Uterine smooth muscle cell (primary cell): ENCODE measurements at places on chromosomes 7 and 10. TPM values are rescaled to one million over a fixed set of nuclear protein-coding genes. Genes with fewer than 3 reads are reported as not detected.

The ABCB8 gene
- 43.1 and 50.1 TPM in 2 replicates for total RNA-seq

The AGR2 gene
- under 0.01 TPM in 1 of 2 replicates, not detected in the other for total RNA-seq

The WNT8B gene
- total RNA-seq, result not detected in 2 replicates

The SEC61A2 gene
- 11.5 and 17.9 TPM in 2 replicates for total RNA-seq

The SMURF1 gene
- total RNA-seq, result 20.8 and 23.4 TPM in 2 replicates

The SLC39A12 gene
- total RNA-seq, result under 0.01 TPM in 1 of 2 replicates, not detected in the other

The NRP1 gene
- 429 and 516 TPM in 2 replicates for total RNA-seq

The GNAT3 gene
- total RNA-seq, result 0.12 TPM in 1 of 2 replicates, not detected in the other

The ZNF282 gene
- 18.5 and 20.1 TPM in 2 replicates for total RNA-seq

The HMX2 gene
- not detected in 2 replicates for total RNA-seq

The FZD1 gene
- 18.7 and 25.1 TPM in 2 replicates for total RNA-seq

The CABCOCO1 gene
- total RNA-seq, result 0.44 and 0.75 TPM in 2 replicates

The AASS gene
- total RNA-seq, result 31.1 and 40.1 TPM in 2 replicates

The TEX36 gene
- total RNA-seq, result not detected in 2 replicates

The ENTPD1 gene
- under 0.01 TPM in 1 of 2 replicates, not detected in the other for total RNA-seq

The FOXI2 gene
- total RNA-seq, result not detected in 2 replicates

The LRRC17 gene
- total RNA-seq, result 37.5 and 75.5 TPM in 2 replicates

The PKD2L1 gene
- total RNA-seq, result under 0.01 TPM in 1 of 2 replicates, not detected in the other
